CD8-positive, alpha-beta memory T cell (primary cell): ENCODE measurements at places on chromosomes 12 and 14. TPM values are rescaled to one million over a fixed set of nuclear protein-coding genes. Genes with fewer than 3 reads are reported as not detected.

DNA sequence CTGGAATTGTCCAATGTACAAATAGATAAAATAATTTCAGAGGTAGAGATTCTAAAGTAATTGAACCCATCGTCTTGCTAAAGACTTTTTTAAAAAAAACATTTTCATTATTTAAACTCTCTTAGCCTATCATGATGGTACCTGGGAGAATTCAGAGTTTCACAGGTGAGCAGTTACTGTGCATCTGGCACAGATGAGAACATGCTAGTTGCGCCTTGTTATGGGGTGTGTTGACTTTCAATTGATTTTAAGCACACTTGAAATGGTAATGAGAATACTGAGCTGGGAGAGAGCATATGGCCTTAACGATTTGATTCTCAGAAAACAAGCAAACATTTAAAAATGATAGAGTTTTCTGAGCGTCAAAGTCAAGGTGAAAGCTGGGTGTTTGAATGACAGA lies 66.6 kb downstream of the FLRT2 start:
- H3K4me3 ChIP-seq = no peak overlapping the region
- no peak overlapping the region for H3K27ac ChIP-seq
- no peaks in the 10 kb centered on the region for H3K27me3 ChIP-seq
- H3K36me3 ChIP-seq = no peaks in the 10 kb centered on the region

Gene COQ5
- 39.0 TPM for total RNA-seq

DNA sequence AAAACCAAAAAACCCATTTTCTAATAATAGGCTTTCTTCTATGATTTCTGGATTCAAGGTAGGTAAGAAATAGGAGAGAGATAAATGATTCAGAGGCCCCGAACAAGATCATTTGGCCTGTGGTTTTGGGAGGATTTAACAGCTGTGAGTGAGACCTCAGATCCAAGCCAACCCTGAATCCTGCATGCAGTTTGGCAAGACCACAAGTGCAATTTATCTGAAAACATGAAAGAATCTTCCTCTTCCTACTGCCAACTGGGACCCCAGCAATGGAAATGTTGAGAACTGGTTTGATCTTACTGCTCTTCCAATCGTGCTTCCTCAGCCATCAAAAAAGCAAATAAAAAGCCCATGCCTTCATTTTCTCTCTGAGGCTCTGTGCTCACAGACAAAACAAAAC lies 519.7 kb upstream of the TBX3 start:
- no peaks in the 10 kb centered on the region for H3K36me3 ChIP-seq
- H3K27me3 ChIP-seq = no peaks in the 10 kb centered on the region
- no peak overlapping the region for H3K27ac ChIP-seq
- no peaks in the 10 kb centered on the region for H3K4me1 ChIP-seq
- no peak overlapping the region for H3K4me3 ChIP-seq

Gene PMCH
- total RNA-seq = 2.0 TPM

DNA sequence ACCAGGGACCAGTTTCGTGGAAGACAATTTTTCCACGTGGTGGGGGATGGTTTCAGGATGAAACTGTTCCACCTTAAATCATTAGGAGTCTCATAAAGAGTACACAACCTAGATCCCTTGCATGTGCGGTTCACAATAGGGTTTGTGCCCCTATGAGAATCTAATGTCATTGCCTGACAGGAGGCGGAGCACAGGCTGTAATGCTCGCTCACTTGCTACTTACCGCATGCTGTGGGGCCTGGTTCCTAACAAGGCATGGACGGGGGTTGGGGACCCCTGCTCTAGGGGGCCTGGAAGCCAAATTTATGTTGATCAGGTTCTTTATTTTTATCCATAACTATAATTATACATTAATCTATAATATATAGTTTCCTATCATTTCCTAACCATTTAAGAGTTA lies 315.3 kb downstream of the MED13L start:
- no peaks in the 10 kb centered on the region for H3K27me3 ChIP-seq
- H3K4me3 ChIP-seq = no peak overlapping the region
- no peak for DNase-seq
- no peaks in the 10 kb centered on the region for H3K4me1 ChIP-seq
- peaks cover 40% of the 10 kb centered on the region for H3K36me3 ChIP-seq
- H3K27ac ChIP-seq = no peak overlapping the region
